ENCODE measurements at places on chromosomes 12 and 14.

- DNase-seq = no peak
Measured at GRCh38 chr12:52789637-52790426, 6.1 kb downstream of the KRT3 start.

GRCh38 chr14:91114079-91115065, 499 bp downstream of the DGLUCY start:
- no peak for DNase-seq

- DNase-seq = no peak
Measured at GRCh38 chr14:90488256-90488655, 91.4 kb downstream of the CALM1 start.

- DNase-seq = no peak
Measured at GRCh38 chr12:104956870-104957718, 996 bp downstream of the SLC41A2 start.

DNA sequence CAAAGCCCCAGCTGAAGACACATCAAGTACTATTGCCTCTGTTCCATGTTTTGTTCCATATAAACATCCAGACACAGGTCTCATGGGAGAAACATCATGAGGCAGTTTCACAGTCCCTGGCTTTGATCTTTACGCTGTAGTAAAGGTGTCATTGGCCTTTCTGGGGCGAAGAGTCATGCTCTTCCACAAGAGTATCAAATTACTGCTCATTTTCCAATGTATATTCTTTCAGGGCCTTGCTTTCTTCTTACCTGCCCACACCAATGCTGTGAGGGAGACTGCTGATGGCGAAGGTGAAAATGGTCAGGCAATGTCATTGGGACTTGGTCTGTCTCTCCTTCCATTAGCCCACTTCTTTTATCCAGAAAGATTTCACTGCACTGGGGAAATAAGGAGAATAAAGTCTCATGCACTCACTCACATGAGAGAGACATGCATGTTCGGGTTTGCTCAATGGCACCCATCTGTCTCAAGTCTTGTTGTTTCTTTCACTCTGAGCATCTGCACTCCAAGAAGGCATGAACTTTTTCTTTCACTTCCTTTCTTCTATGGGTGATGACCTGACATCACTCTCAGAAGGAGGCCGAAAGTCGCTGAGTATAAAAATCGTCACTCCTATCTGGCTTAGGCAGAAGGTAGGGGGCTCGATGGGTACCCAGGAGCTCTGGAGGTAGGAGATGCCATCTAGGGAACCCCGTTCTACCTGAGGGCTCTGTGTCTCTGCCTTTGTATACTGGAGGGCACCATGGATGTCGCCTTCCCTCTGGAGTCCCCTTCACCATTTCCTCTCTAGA, 1.3 kb upstream of the JDP2 start:
- no peak for DNase-seq

GRCh38 chr12:7892186-7892980, 19.7 kb upstream of the SLC2A14 start:
- DNase-seq = no peak

- DNase-seq = no peak
Measured at GRCh38 chr12:118238888-118239287, 103.0 kb downstream of the PEBP1 start.

- DNase-seq = no peak
Measured at GRCh38 chr14:77416836-77417235, 6.5 kb downstream of the NOXRED1 start.

DNA sequence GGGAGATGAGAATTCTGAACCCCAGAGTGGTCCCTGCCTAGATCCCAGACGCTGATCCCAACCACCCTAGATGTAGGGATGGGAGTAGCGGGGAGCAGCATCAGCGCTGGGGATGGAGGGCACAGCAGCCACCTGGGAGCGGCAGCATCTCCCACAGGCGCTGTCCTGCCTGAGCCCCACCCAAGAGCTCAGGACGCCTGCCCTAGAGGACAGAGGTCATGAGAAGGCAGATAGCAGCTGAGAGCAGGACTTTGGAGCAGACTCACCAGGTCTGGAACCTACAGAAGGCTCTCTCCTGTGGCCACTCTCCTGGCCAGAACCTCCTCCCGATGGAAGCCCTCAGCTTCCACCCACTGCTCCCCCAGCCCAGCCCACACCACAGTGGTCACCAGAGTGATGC, 7.2 kb downstream of the CCDC85C start:
- DNase-seq = no peak

- DNase-seq = no peak
Measured at GRCh38 chr14:104803280-104803911, 2.5 kb downstream of the ZBTB42 start.

Measured in NCI-H1930 (cell line).